Thoracic aorta (tissue), 2 donors: ENCODE measurements at places on chromosomes 7 and 10. TPM values are rescaled to one million over a fixed set of nuclear protein-coding genes. Genes with fewer than 3 reads are reported as not detected.

Gene RHOBTB1
- total RNA-seq = 16.7 TPM

Gene NEUROD6
- not detected for total RNA-seq

GRCh38 chr7:117119192-117119924 lies 166.1 kb downstream of the ST7 start:
- peak; percentile 49 for DNase-seq

Gene SYT15B
- total RNA-seq = 5.3 TPM

DNA sequence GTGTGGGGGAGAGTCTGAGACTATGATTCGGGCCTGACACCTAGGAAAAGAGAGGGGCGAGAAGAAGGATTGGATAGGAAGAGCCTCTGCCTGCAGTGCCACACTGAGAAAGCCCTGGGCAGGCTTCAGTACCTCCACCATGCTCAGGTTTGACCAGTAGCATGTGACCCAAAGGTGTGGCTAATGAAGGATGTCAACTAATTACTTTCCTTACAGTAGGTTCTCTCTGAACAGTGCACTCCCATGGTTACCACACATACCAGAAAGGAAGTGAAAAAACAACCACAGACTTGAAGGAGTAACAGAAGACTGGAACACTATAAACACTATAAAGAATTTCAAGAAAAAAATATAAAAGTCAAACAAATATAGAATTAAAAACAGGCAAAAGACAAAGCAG lies 46.2 kb downstream of the SEM1 start:
- DNase-seq = no peak

DNA sequence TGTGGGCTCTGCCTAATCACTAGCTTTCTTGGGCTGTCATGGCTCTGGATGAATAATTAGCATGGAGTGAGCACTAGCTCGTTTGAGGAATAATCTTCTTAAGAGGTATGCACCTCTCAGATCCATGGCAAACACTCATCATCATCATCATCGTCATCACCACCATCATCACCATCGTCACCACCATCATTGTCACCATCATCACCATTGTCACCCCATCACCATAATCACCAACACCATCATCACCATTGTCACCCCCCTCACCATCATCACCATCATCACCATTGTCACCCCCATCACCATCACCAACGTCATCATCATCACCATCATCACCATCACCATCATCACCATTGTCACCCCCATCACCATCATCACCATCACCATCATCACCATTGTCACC lies 60.8 kb upstream of the NMT2 start:
- no peak for DNase-seq

DNA sequence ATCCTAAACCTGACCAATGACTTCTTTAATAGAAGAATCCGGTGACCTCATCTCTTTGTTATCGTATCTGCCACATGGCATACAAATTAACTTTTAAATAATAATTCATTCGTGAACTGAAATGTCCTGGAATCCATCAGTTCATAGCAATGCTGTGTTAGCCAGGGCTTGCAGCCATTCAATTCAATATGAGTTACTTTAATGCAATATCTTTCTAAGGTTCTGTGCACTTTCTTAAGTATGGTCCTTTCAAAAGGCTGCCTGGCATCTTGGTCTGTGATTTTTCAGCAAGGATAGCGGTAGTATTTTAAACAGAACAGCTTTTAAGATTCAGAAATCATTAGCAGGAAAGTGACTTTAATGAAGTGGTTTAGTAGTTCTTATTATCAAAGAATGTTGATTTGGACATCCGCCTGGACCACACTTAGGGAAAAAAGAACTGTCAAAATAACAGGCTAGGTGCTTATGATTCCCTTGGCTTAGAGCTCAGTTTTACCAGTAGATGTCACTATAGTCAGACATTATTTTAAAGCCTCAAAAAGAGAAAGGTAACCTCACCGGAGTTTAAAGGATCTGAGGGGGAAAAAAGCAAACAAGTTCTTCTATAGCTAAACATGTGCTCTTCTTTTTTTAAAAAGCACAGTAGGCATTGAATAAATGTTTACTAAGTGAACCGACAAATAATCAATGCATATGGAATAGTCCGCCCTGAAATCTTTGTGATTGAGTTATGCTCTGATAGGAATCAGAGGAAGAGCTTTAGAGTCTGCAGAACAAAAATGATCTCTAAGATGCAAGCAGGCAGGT lies 22.7 kb downstream of the SLC35G1 start:
- DNase-seq = no peak

DNA sequence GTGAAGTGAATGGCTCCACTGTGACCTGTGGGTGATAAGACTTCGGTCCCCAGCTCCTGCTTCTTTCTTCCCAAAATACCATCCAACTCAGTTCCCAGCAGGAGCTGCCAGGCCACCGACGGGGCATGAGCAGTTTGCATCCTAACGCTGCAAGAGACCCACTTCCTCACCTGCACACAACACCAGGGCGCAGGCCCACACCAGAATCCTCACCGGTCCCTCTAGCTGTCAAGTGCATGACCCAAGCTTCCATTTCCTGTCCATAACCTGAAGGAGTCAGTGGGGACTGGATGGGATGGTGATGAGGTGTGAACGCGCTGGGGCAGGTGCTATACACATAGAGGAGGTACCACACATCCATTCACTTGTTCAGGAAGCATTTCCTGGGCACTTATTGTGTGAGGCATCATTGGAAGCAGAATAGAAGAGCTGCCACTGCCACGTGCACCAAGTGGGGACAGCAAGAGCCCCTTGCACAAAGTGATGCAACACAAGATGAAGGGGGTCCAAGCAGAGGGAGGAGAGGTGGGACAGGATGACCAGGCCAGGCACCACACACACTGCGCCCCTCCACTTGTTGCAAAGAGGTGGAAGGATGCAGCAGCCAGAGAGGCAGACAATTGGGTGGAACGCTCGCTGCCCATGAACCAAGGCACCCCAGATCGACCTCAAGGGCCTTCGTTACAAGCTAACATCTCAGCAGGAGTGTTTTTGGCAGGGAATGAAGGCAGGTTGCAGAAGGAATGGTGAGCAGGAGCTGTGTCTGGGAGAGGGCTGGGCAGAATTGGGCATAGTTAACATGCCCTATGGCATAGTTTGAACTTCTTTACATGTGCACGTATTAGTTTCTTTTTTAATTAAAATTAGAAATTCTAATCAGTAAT lies 605.8 kb upstream of the MGMT start:
- no peak for DNase-seq

DNA sequence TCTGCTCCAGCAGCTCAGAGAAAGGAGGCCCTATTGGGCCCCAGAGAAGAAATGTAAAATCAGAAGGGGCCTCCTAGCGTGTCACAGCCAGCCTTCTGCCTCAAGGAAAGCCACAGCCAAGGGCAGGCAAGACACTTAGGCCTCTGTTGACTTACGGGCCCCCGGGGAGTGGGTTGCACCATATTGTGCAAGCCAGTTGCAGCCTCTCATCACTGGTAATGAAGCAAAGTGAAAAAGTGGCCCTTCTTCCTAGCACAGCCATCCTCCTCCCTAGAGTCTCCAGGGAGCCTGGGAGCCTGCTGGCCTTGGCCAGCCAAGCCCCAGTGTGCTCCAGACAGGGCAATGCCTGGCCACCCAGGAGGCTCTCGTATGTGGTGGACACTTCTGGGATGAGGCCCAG lies 56.2 kb upstream of the GDF10 start:
- DNase-seq = no peak

Gene GIMAP5
- total RNA-seq = 55.0 TPM

GRCh38 chr10:78581133-78581694 lies 487.6 kb upstream of the ZMIZ1 start:
- no peak for DNase-seq

Gene FEZF1
- total RNA-seq = not detected

DNA sequence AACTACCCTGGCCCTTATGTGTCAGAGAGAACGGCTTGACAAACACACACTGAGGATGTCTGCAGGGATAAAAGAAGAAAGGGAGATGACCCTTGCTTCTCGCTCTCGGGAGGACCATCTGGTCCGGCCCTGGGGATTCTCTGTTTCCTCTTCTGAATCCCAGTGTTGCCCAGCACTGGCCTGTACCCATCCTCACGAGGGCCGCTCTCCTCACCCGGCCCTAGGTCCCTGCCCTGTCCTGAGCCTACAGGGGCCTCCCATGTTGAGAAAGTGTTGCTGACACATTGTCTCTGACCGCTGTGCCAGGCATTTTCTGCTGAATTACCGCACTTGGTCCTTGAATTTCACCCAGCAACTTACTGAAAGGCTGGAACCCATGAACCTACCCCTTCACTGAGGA lies 171.9 kb upstream of the LANCL2 start:
- no peak for DNase-seq
